ENCODE measurements at places on chromosomes 7 and 10.

- no peak for DNase-seq
Observed at GRCh38 chr10:103888113-103888841, 29.7 kb downstream of the STN1 start.

DNA sequence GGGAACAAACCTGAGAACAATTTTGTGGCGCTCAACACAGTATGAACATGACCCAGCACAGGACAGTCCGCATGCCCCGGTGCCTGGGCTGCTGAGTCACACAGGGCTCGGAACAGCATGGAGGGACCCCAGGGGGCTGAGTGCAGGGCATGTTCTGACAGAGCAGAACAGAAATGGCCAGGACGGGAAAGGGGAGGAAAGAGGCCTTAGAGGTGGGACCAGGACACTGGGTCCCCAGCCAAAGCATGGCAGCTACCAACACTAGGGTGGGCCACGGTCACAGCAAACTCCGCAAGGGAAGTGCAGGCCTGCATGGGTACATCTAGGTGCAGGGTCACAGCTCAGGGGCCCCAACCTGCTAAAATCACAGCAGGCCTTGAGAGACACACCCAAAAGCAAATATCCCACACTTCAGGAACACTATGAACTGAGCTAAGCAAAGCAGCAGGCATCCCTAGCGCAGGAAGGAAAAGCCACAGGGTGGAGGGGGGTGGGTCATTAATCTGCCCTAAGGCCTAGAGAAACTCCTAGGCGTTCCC lies 5.6 kb downstream of the IMPDH1 start:
- no peak for DNase-seq

GRCh38 chr10:123995461-123996131 lies 97.8 kb downstream of the CHST15 start:
- no peak for DNase-seq

GRCh38 chr7:121163699-121164098 lies 165.1 kb upstream of the WNT16 start:
- DNase-seq = no peak

All from activated T-cell treated with anti-CD3 and anti-CD28 coated beads for 4 hours (primary cell).